Fibroblast of lung (primary cell): ENCODE measurements at places on chromosomes 11 and 22.

DNA sequence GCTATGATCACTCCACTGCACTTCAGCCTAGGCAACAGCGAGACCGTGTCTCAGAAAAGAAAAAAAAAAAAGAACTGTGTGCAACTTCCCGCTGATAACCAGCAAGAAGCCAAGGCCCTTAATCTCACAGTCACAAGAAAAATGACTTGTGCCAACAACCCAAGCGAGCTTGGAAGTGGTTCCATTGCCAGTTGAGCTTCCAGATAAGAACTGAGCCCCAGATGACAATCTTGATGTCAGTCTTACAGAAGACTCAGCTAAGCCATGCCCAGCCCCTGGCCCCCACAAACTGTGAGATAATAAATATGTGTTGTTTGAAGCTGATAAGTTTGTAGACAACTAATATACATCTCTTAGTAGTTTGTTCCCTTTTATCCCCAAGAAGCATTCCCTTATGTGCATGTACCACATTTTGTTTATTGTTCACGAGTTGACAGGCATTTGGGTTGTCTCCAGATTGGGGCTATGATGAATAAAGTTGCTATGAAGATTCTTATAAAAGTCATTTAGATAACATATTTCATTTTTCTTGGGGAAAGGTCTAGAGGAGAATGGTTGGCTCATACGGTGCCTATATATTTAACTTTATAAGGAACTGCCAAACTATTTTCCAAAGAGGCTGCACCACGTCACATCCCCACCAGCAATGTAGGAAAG lies 85.9 kb downstream of the TIMP3 start:
- no peak for DNase-seq

- DNase-seq: peak; percentile 26
Measured at GRCh38 chr11:60953781-60954180, 1.8 kb upstream of the SLC15A3 start.

DNA sequence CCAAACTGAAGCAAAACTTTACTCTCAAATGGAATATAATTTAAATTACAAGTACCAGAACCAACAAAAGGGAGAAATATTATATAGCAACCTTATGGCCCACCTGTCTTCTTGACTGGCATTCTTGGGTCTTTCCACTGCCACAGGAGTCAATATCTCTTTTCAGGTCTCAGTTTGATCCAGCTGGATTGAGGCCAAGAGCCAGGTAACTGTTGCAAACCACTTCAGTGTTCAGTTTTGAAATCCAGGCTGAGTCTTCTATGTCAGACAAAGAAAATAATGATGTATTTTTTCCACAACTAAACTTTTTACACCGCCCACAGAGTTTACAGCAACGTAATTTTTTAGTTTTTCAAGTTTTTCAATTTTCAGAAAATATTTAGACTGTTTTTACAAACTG lies 648 bp downstream of the DLG2 start:
- DNase-seq: no peak

- DNase-seq: peak; percentile 68
Measured at GRCh38 chr22:40326905-40327735, 19.2 kb upstream of the ADSL start.

GRCh38 chr11:35605706-35606105 lies 12.6 kb upstream of the FJX1 start:
- DNase-seq: peak; percentile 71

- DNase-seq: no peak
Measured at GRCh38 chr11:20259506-20259905, 99.2 kb upstream of the DBX1 start.

DNA sequence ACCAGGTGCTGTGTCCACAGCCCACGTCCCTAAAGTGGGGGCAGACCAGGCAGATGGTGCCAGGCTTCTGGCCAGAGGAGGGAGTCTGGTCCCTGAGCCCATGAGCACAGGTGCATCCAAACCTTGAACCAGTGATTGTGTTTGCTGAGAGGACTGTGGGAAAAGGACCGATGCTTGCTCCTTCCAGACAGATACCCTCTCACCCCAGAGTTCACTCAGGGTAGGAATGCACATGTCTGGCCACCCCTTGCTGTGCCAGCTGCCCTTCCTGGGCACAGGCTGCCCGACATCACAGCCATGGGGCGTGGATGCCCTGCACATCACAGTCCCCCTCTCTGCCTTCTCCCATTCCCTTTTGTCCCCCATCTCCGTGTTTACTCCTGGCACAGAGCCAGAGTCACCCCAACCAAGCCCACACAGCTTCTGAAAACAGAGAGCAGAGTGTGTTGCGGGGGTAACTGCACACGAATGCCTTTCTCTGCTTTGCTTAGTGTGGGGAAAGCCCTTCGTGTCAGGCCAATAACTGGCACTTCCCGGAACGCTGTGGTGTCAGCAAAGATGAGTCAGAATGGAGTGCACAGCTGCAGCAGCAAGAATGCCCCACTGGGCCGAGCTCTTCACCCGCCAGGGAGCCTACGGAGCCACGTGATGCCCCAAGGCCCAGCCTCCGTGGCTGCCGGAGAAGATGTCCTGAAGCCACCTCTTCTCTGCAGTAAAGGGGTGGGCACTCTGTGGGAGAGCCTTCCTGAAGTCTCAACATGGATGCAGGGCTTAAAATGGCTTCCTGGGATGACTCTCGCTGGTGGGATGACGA lies 7.6 kb downstream of the CARS1 start:
- DNase-seq: peak; percentile 97
